ENCODE measurements at places on chromosomes 3 and 15.

DNA sequence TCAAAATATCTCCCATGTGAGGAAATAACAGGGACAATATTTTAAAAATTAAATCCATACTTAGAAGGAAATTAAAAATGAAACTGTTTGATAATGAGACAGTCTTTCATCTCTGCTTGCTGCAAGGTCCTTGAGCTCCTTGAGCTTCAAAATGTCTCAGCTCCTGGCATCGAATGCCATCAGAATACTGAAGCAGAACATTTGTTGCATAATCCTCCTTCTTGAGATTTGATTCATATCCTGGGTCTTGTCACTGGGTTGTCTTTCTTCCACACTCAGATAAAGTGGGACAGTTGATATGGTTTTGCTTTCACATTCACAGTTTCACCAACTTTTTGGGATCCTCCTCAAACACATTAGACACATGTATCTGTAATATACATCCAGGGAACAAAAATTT, 27.8 kb downstream of the COL8A1 start:
- no peak for DNase-seq

DNA sequence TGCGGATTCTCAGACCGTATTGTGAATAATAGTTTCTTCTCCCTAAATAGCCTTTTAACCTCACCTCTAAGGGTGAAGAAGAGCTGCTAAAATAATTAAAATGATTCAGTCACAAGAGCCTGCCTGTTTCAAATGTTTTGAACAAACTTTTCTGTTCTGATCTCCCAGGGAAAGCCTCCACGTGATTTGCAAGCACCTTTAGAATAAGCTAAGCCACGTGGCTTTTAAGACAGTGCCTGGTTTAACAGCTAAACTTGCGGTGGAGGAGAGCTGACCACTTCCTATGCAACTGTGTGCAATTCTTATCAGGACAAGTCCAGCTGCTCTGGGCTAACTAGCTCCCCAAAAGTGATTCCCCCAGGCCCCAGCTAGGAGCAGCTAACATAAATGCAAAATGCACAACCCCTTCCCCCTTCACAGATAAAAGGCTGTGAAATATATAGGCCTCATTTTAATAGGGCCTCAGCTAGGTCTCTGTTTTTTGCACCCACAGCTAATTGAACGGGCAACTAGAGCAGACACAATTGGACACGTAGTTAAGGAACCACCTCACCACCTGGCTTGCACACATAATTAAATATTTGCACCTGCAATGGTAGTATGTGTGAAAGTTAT, 401.2 kb upstream of the NR2F2 start:
- DNase-seq: no peak

DNA sequence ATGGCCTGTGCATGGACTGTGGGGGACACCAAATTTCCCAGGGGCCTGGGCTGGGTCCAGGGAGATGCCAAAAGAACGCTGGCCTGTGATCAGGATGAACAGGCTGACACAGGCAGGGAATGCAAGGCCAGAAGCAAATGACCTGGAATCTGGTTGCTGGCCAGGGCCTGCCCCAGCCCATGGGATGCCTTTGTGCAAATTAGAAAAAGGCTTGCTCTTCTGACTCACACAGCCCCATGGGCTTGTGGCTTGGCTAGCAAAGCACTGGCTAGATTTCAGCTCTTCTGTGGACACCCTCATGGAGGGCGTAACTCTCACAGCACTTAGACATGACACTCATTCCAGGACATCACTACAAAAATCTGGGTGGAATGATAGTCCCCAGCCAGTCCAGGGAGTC, 356.0 kb downstream of the SHQ1 start:
- DNase-seq: no peak

DNA sequence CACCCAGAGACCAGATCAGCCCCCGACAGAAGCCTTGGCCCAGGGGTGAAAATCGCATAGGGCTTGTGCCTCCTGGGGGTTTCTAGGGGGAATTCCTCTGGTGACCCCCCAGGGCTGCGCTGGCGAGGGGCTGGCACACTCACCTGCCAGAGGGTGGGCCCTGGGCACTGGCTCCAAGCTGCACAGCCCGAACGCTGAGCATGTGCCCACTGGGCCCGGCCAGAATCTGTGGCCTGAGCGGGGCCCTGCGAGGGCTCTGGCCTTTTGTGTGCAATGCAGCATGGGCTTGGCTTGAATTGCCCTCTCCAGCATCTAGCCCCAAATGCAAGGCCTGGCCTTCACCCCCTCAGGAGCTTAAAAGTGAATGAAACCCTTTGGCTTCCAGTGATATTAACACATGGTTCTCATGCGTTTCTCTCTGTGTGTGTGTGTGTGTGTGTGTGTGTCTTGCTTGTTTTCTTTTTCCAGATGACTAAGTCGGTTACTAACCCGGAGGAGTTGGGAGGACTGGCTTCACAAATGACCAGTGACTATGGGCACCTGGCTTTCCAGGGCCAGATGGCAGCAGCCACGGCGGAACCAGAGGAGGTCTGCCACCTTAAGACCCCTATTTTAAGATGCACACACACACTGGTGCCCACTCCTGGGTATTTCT, 259.1 kb upstream of the TPM1 start:
- no peak for DNase-seq
